Midbrain (tissue), 1 donor: ENCODE measurements at places on chromosomes 5 and 9.

DNA sequence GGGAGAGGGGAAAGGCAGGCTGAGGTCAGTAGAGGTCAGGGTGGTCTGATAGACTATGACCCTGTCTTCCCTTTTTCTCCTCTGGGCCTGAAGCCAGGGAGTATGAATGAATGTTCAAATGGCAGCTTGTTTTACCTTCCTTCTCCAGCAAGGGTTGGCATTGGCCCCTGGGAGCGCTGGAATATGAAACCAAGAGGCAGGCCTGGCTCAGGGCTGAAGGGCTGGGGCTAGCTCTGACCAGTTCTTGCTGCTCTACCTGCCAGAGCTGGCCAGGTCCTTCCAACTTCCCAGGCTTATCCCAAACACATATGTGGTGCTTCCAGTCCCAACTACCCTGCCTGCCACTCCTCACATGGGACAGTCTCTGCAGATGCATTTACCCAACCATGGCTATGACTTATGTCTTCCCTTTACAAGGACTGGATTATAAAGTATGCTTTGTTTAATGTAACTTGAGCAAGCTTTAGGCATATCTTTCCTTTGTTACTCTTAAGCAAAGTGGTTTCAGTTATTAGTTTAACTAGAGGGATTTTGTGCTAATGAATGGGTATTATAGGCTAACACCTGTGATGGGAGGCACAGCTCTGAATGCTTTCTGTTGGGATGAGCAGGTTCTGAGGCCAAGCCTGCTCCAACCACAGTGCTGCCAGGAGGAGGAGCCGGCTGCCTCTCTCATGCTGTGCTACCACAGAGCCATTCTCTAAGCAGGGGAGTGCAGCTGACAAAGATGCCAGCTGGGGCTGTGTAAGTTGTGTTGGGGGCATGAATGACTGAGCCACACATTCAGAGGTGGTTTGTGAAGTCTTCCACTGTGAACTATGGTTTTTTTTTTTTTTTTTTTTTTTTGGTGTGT, 6.1 kb downstream of the CCNI2 start:
- DNase-seq, result peak; percentile 83

DNA sequence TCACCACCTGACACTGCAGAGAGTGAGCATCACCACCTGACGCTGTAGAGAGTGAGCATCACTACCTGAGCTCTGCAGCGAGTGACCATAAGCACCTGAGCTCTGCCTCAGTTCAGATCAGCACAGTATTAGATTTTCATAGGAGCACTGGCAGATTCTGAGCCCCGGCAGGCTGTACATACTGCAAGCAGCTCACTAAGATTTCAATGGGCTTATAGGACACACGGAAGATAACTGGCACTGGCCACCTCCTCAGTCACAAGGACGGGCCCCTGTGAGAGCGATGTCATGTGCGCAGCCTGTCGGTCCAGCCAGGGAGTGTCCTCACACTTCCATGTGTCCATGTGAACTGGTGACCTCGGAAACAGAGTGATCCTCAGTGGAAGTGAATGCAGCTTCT, 153.5 kb upstream of the IRX2 start:
- DNase-seq, result no peak

DNA sequence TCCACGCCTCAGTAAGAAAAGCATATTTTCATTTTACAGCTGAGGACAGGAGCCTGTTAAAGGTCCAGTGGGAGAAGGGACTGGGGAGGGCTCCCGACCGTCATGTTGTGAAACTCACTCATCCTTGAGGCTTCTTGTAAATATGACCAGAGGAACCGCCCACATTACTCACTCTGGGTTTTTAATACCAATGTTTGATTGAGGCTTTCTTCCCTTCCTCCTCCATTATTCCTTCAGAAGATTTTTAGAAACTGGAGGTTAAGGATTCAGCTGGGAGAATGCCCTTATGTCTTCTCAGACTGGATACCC, 61.4 kb upstream of the GLRX start:
- DNase-seq, result no peak

GRCh38 chr5:103589357-103589756, 26.8 kb upstream of the NUDT12 start:
- no peak for DNase-seq

DNA sequence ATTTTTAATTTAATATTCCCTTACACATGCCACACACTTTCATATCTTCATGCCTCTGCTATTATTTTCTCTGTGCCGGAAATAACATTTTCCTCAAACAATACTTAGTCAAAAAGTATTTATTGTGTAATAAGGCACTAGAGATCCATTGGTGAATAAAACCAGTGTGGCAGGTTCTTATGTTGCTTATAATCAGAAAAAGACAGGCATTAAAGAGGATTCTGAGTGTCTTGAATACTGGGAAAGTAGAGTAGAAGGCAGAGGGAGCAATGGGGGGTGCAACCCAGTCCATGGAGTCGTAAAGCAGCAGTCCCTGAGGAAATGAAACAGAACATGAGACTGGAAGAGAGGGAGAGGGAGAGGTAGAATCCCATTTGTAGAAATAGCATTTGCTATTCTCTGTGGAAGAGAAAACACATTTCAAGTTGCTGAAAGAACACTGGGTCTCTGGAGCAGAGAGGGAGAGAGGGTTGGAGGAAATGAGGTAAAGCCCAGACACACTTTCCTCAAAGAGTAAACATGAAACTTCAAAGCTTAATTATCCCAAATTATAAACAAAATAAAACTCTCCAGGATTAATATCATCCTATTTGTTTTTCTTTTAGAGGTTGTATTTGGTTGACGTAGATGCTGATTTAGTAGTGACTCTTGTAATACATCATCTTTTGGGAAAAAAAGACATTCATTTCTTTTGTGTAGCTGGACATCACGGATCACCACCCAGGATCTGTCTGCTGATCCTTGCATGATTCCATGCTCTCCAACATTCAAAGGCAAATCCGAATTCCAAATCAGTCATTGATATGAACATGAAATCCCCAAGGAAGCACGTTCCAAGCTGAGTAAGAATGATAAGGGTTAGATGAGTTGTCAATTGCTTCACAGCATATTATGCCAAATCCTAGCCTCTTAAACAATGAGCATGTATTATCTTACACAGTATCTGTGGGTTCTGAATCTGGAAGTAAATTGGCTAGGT, 37.4 kb upstream of the GRAMD2B start:
- DNase-seq, result no peak

- DNase-seq, result peak; percentile 8
Measured at GRCh38 chr9:127825319-127826051, 22.8 kb downstream of the FPGS start.

DNA sequence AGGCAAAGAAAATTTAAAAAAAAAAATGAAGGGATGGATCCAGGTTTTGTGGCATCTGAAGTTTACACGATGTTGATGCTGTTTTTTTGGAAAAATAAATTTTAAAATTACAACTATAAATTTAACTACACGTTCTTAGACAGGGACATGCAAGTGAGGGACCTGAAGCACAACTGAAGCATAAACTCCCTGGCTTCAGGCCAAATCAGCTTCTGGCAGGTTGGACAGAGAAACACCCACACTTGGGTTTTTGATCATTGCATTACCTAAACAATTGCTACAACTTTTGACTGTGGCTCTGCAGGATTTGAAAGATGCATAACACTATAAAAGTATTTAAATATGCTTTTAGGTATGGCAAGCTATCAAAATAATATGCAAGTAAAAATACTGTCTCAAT, 1318.3 kb upstream of the DMAC1 start:
- DNase-seq, result no peak

DNA sequence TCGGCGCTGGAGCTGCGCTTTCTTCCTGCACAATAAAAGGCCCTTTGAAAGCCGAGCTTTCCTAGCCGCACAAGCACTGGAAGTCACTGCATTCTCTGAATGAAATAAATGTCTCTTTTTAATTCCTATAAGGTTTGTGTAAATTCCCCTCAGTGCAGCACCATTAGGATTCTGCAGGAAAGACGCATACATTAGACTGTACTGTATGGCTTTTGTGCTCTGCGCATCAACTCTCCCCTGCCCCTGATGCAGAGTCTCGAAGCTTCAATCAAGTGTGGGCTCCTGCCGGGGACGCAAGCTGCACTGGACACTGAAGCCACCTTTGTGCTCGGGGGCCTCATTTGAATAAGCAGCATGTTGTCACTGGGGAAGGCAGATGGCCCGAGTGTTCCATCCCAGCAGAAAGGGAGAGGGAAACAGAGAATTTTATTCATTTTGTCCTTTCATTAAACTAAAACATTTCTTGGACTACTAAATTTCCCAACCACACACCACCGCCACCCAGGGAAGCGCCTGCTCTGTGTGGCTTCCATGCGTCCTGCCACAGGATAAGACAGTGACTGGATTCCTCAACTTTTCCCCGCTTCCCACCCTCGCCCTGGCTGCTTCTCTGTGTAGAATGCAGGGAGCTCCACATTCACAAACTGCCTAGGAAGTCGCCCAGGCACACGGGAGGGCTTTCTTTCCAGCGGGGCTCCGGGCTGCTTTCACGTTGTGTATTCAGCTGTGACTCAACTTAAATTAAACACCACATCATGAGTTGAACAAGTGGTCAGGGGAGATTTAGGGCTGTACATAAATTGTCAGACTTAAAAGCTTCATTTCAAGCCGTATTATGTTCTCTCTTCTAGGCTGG, 635.4 kb downstream of the IRX1 start:
- DNase-seq, result peak; percentile 61

DNA sequence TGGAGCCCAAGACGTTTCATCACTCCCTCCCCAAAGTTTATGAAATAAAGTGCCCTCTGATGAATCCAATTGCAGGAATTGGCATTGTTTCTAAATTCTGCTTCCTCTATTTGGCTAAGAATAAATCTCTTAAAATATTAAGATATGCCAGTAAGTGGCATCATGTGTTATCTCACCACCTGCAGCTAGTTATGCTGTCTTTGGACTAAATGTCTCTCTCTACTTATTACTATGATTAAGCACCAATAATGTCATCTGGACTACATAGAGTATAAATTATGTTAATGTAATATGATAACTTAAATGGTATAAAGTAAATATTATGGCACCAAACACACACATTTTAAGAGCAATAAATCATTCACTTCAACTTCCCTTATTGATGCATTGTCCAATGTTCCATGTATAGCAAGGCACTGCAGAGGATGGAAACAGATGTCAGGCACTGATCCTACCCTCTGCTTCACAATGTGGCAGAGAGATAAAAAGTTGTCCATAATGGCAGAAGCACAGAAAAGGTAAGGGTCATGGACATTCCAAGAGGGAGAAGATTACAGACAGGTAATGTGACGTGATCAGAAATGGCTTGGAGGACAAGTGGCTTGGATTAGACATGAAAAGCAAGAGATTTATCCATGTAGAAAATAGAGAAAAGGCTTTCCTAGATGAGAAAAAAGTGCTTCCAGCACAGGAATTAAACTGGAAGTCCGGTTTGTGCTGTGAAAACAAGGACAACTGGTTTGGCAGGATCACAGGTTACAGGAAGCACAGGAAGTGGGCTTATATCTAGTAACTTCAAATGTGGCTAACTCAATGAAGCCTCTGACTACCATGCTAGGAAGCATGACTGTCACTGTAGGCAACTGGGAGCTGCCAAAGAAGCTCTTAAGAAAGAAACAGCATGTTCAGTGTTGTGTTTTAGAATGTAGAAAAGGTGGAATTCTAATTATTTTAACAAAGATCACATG, 26.7 kb downstream of the MARCHF11 start:
- DNase-seq, result no peak

DNA sequence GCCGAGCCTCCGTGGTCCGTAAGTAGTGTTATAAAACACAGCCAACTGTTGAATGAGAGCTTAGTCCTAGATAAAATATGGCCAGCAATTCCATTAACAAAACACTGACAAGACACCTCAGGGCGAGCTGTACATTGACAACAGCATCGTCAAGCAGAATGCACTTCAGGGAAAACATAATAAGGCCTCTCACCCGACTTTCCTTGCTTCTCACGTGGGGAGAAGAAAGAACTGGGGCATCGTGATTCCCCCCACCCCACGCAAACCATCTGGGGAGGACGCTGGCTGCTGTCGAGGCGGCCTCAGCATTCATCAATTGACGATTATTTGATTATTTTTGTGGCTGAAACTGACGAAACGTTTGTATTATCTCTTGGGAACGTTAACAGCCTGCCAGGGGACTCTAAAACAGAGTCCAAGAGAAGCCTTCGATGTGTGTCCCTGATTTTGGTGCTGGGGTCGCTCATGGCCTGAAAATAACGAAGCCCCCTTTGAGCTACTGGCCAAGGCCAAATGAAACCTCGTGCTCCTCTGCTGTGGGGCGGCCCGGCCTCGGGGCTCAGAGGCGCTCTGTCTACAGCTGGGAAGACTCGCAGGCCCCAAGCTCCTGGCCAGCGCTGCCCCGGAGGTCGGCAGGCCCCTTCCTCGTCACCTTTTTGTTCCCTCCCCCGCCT, 464 bp downstream of the GDF9 start:
- no peak for DNase-seq

DNA sequence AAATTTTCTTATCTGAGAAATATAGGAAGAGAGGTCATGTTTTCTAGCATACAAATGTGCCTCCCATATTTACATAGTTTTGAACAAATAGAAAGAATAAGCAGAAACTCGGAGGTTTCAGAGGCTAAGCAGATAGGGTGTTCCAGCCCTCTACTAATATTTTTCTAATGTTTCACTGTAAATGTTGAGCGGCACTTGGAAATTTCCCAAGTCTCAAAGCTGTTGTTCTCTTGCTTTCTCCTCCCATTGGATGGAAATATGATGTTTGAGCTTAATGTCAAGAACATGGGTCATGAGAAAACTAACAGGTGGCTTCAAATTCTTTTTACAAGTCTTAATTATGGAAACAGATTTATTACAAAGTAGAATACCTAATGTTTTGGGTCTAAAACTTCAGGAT, 5.1 kb downstream of the SPINK1 start:
- no peak for DNase-seq

- DNase-seq, result peak; percentile 90
Measured at GRCh38 chr5:141475625-141476131, at the start of gene PCDHGC3. PCDHGC3 (plus strand) TSS chr5:141475966; CDS start chr5:141476117, 151 bp downstream.

DNA sequence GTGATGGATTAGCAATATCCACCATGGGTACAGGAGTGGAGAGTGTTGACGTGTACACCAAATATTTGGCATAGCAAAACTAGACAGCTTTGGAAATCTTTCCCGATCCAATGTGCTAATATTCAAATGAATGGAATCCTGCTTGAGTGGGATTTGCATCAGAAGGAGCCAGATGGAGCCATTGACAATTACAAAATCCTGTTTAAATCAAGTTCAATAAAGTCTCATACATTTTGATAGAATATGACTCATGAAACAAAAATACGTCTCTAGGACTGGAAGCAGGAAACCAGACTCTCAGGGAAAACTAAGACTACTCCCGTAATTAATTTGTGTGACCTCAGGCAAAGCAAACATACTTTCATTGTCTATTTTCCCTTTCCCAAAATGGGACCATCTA, 13.0 kb downstream of the TNC start:
- no peak for DNase-seq
